ENCODE measurements at places on chromosomes 1 and 21. TPM values are rescaled to one million over a fixed set of nuclear protein-coding genes. Genes with fewer than 3 reads are reported as not detected.

DNA sequence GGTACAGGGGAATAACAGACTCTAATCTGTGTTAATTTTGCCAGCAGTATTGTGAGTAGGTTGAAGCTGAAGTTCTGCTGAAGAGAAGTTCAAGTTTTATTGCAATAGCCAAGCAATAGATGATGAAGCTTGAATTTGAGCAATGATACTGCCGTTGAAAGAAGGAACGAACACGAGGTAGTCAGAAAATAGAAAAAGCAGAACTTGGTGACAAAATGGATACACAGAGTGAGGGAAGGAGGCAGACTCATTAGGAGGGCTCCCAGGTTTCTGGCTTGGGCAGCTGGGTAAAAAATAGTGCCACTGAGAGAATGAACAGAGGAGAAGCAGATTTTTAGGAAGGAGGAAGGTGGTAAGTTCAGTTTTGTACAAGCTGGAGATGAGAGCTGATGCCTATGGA is 22.3 kb upstream of the AGO1 start:
- DNase-seq = no peak

GRCh38 chr1:4395158-4395557 is 259.3 kb upstream of the AJAP1 start:
- DNase-seq = no peak

Gene PROX1
- 3.8 TPM for total RNA-seq

Gene F13B
- total RNA-seq = not detected

Gene MSH4
- 0.30 TPM for total RNA-seq

Gene ERVH48-1
- total RNA-seq = 26.6 TPM

DNA sequence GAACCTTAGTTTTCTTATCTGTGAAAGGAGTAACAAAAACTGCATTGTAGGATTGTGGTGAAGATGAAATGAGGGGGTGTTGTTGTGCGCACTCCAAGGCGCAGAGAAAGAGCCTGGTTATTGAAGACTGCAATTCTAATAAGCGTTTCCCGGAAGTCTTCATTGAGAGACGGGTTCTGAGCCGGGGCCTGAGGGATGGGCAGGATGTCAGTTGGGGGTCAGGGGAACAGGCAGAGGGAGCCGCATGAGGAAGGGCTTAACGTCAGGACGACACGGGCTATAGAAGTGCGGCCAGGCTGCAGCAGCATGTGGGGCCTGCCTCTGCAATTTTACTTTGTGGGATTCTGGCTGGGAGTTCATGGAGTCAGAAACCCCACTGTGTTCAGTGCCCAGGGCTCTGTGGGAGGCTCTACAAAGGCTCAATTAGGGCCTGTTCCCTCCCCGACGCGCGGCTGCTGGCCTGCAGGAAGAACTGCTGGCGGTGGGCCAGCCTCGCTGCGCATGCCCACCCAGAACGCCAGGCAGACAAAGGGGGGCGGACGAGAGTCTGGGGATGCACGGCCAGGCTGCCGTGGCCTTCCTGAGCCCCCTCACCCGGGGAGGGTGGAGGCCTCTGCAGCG is 20.7 kb downstream of the TRIM62 start:
- peak; percentile 33 for DNase-seq

GRCh38 chr1:215600867-215601266 is 33.8 kb downstream of the KCTD3 start:
- no peak for DNase-seq

DNA sequence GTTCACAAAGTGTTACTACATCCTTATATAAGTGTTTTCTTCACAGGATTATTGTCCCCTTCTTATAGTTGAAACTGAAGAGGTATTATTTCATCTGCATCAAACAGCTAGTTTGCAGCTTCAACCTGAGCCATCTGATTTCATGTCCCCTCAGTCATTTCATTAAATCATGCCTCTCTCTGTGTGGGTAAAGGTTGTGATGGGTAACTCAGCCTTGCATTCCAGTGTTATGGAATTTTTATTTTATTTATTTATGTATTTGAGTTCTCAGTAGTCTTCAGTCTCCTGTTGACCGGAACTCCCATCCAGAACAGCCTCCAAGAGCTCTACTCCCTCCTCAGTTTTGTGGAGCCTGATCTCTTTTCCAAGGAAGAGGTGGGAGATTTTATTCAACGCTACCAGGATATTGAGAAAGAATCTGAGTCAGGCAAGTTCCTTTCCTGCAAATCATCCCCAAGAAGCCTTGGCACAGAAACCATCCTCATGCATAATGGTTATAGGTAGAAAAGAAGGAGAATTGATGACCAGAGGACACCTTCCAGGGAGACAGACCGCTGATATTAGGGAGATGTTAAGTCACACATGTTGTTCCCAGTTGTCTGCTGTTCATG is 21.8 kb downstream of the CHD1L start:
- no peak for DNase-seq

Gene ZMYND12
- 0.89 TPM for total RNA-seq

DNA sequence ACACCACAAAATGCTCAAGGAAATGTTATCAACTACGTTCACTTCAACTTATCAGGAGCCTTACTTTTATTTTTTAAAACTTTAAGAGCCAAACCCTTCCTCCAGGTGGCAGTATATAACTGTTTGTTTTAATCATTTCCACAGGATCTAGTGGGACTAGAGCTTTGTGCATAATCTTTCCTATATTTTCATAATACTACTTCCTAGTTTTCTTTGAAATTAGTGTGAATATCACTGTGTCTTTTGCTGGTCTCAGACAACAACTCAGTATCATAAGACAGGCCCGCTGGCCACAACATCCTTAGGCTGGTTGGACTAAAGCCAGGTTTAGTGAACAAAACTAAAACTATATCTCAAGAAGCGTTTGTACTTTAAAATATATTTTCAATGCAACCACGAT is 145.5 kb downstream of the TIAM1 start:
- DNase-seq = no peak

Gene YRDC
- 20.1 TPM for total RNA-seq

GRCh38 chr1:28087614-28088167 is 719 bp downstream of the EYA3 start:
- DNase-seq = no peak

DNA sequence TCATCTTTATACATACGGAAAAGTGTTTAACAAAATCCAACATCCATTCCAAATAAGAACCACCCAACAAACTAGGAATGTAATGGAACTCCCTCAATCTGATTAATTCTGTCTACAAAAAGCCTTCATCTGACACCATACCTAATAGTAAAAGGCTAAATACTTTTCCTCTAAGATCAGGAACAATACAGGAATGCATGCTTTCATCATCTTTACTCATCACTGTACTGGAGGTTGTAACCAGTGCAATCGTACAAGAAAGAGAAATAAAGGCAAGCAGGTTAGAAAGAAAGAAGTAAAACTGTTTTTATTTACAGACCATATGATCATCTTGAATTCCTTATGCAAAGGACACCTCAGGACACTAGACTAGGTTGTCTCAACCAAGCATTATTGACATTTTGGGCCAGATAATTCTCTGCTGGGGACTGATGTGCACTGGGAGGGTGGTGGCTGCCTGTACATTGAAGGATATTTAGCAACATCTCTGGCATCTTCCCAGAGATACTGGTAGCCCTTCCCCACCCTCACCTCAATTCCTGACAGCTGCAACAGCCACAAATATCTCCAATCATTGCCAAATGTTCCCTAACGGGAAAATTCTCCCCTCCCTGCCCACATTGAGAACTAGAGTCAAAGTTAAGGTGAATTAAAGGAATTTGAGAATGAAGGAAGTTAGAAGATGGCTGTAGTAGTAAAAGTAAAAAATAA is 30.6 kb upstream of the INSL5 start:
- DNase-seq = no peak

Gene DTL
- 52.3 TPM for total RNA-seq

DNA sequence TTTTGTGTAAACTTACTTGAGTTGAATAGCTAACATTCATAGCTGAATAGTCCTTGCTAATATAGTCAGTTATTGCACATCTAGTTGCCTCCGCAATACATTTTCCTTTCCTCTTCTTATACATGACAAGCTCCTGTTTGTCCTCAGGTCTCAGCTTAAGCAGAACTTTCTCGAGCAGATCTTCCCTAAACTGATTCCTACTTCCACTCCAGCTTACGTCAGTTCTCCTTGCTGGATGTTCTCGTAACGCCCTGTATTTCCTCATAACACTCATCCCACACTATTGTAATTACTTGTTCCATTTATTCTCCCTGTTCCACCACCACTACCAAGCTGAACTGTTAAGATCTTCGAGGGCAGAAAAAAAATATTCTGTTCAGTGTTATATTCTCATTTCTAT is 15.1 kb upstream of the OMA1 start:
- no peak for DNase-seq

- DNase-seq = no peak
Observed at GRCh38 chr1:61125263-61125662, 42.9 kb downstream of the NFIA start.

- DNase-seq = no peak
Observed at GRCh38 chr1:55287723-55288122, 72.6 kb upstream of the USP24 start.

Gene DNAJC16
- total RNA-seq = 17.5 TPM

DNA sequence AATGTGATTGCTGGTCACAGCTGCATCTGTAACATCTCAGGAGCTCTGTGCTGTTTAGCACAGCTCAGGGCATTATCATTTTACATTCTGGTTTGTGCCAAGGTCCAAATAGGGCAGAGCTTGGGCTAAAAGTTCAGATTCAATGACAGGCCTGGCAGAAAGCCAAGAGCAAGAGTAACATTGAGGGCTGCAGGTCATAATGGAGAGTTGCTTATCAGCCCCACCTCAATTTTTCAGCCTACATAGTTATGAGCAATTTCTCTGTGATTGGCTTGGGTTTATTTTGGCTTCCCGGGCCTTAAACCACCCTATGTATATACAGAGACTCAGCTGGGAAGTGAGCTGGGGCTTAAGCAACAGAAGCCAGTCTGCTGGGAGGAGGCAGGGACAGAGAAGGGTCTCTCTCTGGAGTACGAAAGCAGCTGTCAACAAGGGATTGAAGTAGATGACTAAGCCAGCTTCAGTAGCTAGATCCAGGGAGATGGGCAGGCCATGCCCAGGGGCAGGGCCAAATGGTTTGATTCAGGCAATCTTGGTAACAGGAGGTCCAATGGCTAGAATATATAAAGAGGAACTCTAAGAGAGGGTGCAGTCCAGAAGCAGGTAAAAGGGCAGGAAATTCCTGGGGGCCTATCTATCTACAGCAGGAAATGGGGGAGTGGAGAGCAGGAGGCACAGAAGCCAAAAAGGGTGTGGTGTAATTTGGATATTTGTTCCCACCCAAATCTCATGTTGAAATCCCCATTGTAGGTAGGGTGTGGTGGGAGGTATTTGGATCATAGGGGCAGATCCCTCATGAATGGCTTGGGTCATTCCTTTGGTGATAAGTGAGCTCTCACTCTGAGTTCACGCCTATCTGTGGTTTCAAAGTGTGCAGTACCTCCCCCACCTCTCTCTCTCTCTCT is 49.0 kb downstream of the BRINP2 start:
- no peak for DNase-seq

- DNase-seq = no peak
Observed at GRCh38 chr21:25929856-25930520, 195.2 kb downstream of the GABPA start.

Gene PGBD5
- total RNA-seq = 16.7 TPM

- no peak for DNase-seq
Observed at GRCh38 chr21:43981871-43982210, 30.3 kb upstream of the TRAPPC10 start.

- DNase-seq = no peak
Observed at GRCh38 chr1:115729756-115730155, 38.8 kb downstream of the CASQ2 start.

Measured in WTC11 (cell line).